ENCODE measurements at places on chromosomes 13 and 19.
A peak's percentile ranks its signal among the peaks of the same experiment; 100 is the strongest.

GRCh38 chr19:10861103-10861651 is 10.2 kb upstream of the CARM1 start:
- peak; percentile 51 for DNase-seq

DNA sequence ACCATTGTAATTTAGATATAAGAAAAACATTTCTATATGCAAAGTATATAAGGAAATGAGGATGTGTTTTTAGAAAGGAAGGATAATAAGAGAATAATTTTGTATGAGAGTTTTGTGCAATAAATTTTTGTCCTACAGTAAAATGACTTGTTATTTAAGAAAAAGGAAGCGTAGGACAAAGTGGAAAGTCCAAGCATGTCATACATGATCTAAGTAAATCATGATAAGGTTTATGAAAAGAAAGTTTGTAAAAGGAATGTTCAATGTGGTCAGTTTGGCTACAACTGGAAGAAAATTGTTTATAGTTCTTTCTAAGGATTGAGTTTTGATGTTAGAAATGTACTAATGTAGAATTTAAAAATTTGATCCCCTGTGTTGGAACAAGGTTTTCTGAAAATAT is 222.3 kb downstream of the KATNAL1 start:
- DNase-seq: no peak

DNA sequence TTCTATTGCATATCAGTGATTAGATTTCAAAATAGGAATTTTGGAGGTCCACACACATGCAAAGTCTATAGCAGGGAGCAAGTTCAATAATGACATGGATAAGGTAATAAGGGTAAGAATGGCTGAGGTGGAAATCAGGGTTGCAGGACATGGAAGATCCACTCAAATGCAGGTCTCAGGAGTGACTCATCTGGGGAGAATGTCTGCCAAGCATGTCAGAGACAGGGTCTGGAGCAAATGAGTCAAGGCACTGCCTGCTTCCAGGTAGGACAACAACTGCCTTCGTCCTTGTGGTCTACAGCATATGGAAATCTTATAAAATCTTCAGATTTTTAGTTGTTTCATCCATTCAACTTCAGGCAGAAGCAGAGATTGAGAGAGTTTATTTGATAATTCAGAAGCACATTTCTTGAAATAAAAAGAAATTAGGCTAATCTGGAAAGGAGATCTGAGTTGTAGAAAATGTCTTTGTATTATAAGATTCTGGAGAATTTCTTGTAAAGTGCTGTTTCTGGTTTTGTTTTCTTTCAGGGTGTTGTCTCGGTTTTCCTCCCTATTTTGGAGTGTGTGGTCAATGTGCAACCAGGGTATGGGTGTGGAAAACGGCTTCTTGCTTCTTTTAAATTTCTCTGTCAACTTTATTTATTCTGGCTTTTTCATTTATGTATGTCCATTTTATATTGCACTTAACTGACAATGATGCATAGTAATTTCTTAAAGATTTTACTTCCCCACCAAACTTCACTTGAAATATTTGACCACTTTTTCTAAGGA is 748.8 kb downstream of the LIG4 start:
- peak; percentile 3 for DNase-seq

GRCh38 chr19:41554907-41555306 is 21.1 kb upstream of the CEACAM21 start:
- no peak for DNase-seq

DNA sequence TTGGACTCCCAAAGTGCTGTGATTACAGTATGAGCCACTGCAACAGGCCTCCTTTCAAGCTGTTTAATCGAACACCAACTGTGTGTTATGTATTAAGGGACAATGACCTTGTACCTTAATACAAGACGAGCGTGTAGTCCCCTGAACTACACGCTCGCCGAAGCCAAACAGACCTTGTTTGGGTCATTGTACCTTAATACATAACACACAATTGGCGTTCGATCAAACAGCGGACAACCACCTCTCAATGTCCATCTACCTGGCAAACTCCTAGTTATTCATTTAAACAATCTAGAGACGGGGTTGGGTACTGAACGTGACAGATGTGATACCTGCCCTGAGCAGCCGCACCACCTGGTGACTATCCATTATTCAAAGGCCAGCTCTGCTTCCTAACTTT is 1.3 kb downstream of the CHERP start:
- no peak for DNase-seq
